ENCODE measurements at places on chromosomes 5 and 9. TPM values are rescaled to one million over a fixed set of nuclear protein-coding genes. Genes with fewer than 3 reads are reported as not detected.

The NTRK2 gene
- not detected for total RNA-seq

- H3K4me3 ChIP-seq = no peak overlapping the region
- DNase-seq = no peak
- no peaks in the 10 kb centered on the region for H3K36me3 ChIP-seq
- no peaks in the 10 kb centered on the region for H3K27me3 ChIP-seq
These were observed 61.5 kb downstream of the NR3C1 start for GRCh38 chr5:143341807-143342570.

The RELL2 gene
- 13.6 TPM for total RNA-seq

The MCTP1 gene
- total RNA-seq = 3.2 TPM

- H3K4me3 ChIP-seq = peak overlapping the region; percentile 34
- DNase-seq = peak; percentile 76
- no peaks in the 10 kb centered on the region for H3K36me3 ChIP-seq
- no peaks in the 10 kb centered on the region for H3K27me3 ChIP-seq
- peaks cover 9% of the 10 kb centered on the region for H3K4me1 ChIP-seq
These were observed 2.0 kb downstream of the GADD45G start for GRCh38 chr9:89606624-89607311.

- H3K36me3 ChIP-seq = no peaks in the 10 kb centered on the region
- H3K4me1 ChIP-seq = peaks cover 8% of the 10 kb centered on the region
- H3K4me3 ChIP-seq = no peak overlapping the region
- H3K27me3 ChIP-seq = no peaks in the 10 kb centered on the region
These were observed 2.7 kb upstream of the PLGRKT start for GRCh38 chr9:5440426-5440825.

- no peaks in the 10 kb centered on the region for H3K27me3 ChIP-seq
- no peak overlapping the region for H3K4me3 ChIP-seq
These were observed 33.1 kb downstream of the PGGT1B start for GRCh38 chr5:115229606-115230005.

The ZNF366 gene
- total RNA-seq = not detected

Data from Caco-2 (cell line).